ENCODE measurements at places on chromosomes 3 and 15.

DNA sequence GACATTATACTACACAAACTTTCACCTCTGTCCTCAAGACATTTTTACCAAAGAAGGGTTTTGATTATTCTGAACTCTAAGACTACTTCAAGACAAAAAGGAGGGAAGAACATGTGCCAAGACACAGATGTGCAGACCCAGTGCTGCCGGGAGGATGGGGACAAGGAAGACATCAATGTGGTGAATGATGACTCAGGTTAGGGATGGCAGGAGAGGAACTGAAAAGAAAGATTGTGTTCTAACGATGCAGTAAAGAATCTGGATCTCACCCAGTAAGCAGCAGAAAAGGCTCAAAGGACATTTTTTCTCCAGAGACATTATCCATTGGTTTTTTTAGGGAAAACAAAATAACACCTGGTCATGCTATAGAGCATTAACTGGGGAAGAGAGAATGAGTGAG lies 449.9 kb upstream of the NR2F2 start:
- no peak for DNase-seq

DNA sequence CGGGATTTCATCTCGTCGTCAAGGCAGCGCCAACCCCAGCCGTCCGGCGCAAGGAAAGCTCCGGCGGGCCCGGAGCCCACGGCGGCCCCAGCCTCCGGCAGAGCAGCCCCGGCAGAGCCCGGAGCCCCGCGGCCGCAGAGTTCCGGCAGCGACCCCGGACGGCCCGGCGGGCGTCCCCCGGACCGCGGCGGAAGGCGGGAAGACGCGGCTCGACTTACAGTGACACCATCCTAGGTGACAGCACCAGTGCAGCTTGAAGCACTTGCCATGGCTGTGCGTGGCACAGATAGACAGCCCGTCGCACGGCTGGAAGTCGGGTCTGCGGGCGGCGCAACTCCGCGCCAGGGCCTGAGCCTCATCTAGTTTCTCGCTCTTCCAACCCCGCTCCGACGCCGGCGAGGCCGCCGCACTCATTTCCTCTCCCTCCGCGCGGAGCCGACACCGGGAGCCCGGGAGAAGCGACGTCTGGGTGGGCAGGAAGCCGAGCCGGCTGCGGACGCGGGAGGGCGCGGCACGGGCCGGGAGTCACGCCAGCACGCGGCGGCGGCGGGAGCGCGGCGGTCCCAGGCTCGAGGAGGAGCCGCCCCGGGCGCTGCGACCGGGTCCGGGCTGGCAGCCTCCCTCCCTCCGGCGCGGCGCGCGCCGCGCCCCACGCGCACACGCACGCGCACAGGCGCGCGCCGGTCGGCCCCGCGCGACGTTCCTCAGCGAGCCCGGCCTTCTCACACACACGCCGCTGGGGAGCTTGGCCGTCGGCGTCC lies at the start of gene C3orf70:
C3orf70 (minus strand) TSS at position 651 of the 761 bp plus-strand sequence; CDS start at position 414, 237 bp downstream.
- DNase-seq = no peak

- peak; percentile 86 for DNase-seq
Observed at GRCh38 chr3:62587579-62588031, 214.3 kb upstream of the FEZF2 start.

- DNase-seq = no peak
Observed at GRCh38 chr3:158788446-158788845, 13.4 kb upstream of the MFSD1 start.

DNA sequence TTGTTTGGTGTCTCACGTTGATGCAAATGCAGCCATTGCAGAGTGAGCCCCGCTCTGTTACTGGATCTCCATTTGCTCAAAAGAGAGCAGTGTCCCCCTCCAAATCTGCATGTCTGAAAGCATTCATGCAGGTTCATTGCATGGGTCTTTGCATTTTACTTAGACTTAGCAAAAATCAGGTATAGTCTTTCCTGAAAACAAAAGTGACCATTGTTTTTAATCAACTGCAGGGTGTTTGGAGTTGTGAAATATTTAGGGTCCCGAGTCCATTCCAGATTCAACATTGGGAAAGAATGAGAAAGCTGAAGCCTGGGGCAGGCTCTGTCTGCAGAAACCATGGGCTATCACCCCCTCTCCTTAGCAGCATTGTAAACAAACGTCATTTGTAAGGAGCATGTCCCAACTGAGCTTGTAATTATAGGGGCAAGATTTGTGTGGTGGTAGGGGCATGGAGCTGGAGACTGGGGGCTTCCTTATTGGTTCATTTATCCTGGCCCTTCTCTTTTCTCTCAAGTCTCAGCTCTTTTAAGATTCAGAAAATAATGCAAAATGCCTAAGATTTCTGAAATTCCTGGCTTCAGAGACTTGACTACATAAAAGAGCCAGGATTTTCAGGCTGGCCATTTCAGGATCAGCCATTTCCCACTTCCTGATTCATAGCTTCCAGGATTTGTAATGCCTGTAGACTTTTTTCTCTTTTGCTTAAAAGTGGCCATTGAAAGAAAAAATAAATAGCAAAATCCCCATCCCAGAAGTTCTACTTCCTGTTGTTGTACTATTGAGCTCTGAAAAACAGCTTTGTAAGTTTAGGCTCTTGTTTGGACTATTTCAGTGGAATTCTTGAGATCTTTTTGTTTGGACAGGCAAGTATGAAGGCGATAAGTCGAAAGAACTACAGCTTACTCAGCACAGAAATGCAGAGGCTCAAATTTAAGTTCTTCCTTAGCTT lies 23.0 kb downstream of the IGF1R start:
- no peak for DNase-seq

DNA sequence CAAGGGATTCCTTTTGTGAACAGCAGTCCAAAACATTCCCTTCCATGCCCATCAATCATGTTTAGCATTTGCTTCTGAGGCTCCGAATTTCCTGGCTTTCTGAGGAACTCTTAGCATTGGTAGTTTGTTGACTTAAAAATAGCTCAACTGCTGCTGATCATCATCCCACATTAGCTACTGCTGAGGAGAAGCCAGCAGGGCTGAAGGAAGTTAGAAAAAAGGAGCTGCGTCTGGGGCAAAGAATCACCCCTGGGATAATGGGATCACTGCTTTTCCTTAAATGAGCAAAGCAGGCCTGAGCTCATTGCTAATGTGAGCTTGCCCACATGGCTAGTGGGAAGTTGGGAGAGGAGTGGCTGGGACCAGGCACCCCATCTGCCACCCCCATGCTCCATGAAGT lies 39.8 kb downstream of the CYP19A1 start:
- no peak for DNase-seq

DNA sequence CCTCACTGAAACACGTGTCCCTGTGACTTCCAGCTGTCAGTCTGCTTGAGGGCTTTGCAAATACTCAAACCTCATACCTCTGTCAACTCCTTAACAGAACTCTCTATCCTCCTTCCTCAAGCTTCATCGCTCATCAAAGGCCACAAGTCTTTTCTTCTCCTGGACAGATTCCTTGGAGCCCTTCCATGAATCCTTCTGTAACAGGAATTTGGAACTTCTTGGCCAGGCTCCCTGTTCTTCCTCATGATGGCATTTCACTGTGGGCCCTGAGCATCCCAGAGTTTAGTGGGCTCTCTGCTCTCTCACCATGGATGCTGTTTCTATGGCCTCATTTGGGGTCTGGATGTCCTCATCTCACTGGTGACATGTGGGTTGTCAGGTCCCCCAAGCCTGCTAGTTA lies 105.0 kb upstream of the TLE3 start:
- no peak for DNase-seq

DNA sequence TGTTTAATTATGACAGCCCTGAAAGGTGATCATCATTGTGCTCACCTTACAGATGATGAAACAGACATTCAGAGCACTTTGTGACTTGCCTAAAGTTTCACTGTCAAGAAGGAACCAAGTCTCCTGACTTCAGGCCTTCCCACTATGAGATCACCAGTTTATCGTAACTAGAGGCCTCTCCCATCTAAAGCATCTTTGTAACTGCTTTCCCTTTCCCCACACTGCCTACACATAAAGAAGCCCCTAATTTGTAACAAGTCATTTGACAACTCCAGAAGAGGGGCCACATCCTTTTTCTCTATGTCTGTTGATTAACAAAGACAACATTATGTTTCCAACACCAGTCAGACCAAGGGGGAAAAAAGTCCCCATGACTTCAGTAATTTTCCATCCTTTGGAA lies 1.1 kb downstream of the KLHL6 start:
- DNase-seq = no peak
